NB4 (cell line): ENCODE measurements at places on chromosomes 2 and 18.

DNA sequence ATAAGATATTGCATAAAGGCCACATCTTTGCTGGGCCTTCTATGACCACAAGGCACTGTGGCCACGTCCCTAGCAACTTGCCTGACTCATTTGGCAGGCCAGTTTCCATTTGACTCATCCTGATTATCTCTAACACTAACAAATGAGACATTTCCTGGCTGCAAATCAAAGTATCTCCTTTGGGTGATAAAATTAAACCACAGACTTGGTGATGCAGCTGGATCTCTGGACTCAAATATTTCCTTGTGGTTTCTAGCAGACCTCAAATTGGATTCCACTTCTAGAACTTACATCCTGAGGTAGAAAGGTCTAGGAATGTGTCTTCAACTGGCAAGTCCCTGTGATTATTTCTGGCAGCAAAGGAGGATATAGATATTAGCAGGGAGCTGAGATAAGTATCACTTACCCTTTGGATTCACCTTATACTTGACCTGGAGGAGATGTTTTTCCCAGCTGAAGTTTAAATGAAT, 167.9 kb upstream of the NXPH2 start:
- peak; percentile 12 for DNase-seq

- no peak for DNase-seq
Measured at GRCh38 chr18:50401295-50401694, 26.4 kb downstream of the SKA1 start.

DNA sequence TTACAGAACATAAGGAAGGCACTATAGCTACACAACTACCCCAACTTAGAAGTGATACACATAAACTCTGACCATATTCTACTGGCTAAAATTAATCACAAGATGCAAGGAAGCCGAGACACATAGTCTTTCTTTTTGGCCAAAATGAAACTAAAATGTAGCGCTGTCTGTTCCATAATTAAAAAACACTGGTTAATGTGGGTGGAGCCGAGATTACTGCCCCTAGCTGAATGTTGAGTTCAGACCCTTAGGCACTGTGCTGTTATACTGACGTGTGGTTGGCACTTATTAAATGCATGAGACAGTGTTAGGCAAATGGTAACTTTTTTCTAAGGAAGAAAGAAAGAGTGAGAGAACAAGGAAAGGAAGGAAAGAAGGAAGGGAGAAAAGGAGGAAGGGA, 254.6 kb upstream of the RND3 start:
- no peak for DNase-seq

DNA sequence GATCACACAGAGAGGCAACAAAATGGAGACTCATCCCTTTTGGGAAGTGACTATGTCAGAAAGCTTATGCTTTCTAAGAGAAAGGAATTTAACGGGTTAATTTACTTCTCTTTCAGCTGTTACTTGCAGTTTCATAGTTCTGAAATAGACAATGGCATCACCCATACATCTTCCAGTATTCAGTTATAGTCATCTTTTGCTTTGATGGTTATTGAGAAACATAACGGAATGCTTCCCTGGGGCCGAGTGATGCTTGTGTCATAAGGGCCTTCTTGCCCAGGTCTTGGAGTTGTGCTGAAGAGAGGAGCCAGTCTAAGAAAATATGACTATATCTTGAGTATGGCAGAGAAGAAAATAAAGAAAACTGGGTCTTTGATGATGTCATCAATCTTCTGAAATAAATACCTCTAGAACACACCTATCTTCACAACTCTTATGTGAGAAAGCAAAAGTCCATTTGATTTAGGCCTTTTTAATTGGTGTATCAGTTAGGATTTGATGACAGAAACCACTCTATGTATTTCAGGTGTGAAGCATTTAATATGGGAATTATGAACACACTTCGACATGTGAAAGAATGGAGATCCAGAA, 328.2 kb downstream of the LRRTM4 start:
- no peak for DNase-seq

DNA sequence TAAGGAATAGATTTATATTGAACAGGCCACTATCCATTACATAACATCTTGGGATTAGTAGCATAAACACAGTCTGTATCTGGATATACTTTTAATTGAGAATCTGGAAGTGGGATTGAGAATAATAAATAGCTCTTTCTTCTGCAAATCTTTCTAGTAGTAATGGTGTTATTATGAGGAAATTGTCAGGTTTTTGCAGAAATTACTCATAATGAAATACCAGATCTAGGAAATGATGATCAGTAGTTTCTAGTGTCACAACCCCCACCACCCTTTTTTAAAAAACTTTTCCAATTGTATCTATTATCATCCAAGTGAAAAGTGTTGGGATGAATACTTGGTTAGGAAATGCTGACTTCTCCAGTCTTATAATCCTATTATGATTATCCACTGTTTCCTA, 18.7 kb downstream of the NBEAL1 start:
- DNase-seq, result no peak

- DNase-seq, result peak; percentile 38
Measured at GRCh38 chr2:205872716-205873115, 190.4 kb downstream of the NRP2 start.

DNA sequence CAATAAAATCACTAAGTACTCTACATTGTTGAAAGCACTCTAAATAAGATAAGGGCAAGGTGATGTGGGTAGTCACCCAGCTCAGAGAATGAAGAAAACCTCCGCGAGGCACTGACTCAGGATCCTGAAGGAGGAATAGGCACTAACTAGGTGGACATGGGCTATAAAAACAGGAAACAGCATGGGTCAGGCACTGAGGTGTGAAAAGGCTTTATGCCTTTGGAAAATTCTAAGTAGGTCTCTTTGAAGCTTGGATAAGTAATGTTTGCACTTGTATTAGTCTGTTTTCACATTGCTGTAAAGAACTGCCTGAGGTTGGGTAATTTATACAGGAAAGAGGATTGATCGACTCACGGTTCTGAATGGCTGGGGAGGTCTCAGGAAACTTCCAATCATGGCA, 161.6 kb downstream of the EPHA4 start:
- no peak for DNase-seq

DNA sequence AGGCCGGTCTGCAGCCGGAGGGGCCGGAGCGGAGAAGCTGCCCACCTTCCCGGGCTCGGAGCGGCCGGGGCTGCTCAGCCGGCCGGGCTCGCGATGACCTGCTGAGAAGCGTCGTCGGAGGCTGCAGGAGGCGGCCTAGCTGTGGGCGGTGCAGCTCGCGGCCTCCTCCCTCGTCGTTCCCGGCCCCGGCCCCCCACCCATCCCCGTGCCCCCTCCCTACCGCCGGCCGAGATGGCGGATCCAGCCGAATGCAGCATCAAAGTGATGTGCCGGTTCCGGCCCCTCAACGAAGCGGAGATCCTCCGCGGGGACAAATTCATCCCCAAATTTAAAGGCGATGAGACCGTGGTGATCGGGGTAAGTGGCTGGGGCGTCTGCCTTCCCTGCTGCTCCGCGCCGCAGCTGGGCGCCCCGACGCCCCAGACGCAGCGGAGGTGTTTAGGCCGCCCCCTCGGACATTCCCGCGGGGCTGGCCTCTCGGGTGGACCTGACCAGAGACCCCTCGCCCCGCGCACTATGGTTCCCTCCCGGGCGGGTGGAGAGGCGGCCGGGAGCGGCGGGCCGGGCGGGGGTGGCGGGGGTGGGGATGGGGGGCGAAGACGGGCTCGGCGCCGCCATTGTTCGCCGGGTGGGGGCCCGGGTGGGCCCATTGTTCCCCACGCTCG, 492 bp downstream of the KIF5C start:
- no peak for DNase-seq

DNA sequence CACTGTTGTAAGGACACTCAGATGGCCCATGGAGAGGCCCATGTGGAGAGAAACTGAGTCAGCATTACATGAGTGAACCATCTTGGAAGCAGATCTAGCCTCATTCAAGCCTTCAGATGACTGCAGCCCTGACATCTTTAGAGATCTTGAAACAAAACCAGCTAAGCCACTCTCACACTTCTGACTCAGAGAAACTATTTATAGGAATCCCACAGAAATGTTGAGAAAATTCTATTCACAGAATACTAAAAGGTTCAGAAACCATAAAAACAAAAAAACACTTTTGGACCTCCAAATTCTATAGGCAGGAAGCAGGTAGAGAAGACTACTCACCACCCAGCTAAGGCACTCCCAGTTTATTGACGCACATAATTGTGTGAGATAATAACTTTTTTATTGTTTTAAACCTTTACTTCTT, 8.7 kb downstream of the TMEM169 start:
- DNase-seq, result no peak

DNA sequence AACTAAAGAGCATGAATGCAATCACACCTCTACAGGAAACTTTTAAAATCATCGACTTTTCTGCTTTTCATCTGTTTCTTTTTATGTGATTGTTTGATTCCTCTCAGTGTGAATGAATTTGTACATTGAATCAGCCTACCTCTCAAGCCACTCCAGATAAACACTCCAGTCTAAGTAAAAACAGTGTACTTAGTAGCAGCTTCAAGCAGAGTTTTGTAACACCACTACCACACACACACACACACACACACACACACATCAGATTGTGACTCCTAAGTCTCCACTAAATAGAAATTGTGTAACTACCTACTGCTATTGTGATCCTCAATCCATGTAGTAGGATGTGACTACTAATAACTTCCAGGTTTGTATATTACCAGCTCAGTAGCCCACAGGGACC, 65.3 kb upstream of the EPB41L5 start:
- no peak for DNase-seq

- no peak for DNase-seq
Measured at GRCh38 chr2:215447673-215448081, 11.8 kb upstream of the FN1 start.

GRCh38 chr2:10810202-10811161, 2.1 kb downstream of the PDIA6 start:
- peak; percentile 38 for DNase-seq
